Omental fat pad (tissue), 4 donors: ENCODE measurements at places on chromosomes 7 and 10.
A peak's percentile ranks its signal among the peaks of the same experiment; 100 is the strongest.

DNA sequence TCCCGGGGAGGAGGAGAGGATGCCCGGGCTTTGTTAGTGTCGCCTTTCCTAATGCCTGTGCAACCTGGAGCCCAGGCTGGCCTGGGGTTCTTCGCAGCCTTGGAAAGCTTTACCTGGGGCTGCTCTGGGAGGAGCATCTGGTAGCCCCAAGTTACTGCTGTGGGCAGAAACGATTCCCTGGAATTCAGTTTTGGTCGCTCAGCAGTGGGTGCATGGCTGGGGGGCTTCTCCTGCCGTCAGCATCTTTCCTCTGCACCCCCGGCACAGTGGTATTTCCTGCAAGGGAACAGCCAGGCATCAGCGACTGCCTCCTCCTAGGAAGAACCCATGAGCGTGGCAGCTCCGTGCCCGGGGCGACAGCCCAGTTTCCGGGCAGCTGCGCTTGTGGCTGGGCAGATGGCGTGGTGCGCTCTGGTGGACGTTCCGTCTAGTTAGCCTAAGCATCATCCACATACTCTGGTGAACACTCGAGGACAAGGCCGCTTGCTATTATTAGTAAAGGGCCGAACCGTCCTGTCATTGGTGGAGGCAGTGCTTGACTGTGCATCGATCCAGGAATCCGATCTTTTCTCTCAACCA is 107.0 kb upstream of the BTBD16 start:
- no peak for DNase-seq

DNA sequence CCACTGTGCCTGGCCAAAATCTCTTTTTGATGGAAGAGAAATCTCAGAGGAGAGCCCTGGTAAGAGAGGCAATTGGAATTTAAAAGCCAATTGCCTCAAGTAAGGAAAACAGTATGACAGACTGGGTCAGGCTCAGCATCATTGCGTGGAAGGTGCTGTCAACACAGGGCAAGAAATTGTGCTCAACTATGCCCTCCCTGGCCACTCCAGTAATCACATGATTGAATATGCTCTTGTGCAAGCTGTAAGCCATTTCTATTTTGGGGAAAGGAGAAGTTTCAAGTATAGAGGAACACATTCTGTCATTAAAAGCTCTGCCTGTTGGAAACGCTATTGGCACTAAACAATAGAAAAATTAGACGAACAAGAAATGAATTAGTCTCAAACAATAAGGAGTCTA is 1127.7 kb downstream of the REEP3 start:
- no peak for DNase-seq

- no peak for DNase-seq
These were observed 570.2 kb downstream of the PTPRN2 start for GRCh38 chr7:158017111-158018097.

DNA sequence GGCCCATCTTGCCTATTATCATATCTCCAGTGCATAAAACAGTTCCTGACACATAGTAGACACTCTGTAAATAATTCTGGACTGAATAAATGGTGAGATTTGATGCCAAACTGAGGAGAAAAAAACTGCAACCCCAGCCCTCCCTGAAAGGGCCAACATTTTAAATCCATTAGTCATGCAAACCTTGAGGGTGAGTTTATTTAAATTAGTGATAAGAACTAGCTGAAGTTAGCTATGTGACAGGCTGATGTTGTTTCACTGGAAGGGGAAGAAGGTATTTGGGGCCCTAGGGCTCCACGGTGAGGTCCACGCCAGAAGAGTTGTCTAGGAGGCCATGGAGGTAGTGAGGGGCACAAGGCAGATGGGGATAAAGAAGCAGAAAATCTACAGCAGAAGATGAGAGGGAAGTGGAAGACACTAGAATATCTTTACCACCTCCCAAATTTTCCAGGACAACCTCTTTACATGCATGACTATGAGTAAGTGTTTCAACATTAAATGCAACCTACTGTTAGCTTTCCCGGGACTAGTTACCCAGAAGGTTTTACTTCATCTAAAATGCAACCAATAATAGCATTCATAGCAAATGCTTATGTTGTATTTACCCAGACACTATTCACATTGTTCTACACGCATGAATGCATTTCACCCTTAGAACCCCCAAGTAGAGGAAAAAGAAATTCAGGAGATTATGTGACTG is 183.2 kb upstream of the LYZL1 start:
- no peak for DNase-seq

GRCh38 chr10:35396560-35397434 is 60.5 kb downstream of the CCNY start:
- DNase-seq = no peak

DNA sequence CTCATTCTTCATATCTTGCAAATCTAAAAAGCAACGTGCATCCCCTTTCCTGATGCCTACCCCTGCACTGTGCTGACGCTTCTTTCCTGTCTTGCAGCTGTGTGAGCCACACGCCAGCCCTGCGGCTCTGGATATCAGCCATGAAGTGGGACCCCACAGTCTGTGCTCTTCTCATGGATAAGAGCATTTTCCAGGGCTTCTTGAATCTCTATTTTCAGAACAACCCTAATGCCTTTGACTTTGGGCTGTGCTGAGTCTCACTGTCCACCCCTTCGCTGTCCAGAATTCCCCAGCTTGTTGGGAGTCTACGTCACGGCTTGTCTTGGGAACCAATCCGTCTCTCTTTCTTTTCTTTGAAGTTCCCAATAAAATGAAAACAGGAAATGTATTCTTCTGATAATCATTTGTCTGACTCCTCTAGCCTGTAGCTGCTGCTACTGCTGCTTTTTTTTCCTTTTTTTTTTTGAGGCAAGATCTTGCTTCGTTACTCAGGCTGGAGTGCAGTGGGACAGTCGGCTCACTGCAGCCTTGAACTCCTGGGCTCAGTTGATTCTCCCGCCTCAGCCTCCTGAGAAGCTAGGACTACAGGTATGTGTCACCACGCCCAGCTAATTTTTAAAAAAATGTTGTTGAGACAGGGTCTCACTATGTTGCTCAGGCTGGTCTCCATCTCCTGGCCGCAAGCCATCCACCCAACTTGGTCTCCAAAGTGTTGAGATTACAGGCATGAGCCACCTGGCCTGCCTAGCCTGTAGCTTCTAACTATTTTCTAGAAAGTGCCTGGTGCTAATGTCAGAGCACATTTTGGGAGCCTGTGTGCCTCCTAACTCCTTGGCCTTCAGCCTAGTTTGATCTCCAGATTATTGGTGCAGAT is 30.3 kb downstream of the GSTO2 start:
- DNase-seq = peak; percentile 20

- no peak for DNase-seq
These were observed 18.9 kb upstream of the GPR22 start for GRCh38 chr7:107450970-107451369.

DNA sequence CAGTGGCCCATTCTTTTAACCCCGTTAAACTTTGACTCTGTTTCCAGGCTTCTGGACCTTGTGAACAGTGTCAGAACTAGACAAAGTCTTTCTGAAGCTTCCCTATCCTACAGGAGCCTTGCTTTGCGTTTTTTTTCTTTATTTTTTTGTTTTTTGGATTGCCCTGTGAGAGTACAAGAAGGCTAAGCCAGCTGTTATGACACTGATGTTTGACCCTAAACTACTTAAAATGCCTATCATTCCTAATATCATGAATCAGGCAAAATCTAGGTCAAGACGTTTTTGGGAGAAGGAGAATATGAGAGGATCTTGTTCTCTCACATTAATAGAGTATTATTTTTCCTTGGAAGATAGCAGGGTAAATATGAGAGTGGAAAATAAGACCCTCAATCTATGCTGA is 79.8 kb downstream of the EPDR1 start:
- DNase-seq = no peak

GRCh38 chr7:85757348-85757747 is 570.5 kb upstream of the SEMA3D start:
- no peak for DNase-seq

DNA sequence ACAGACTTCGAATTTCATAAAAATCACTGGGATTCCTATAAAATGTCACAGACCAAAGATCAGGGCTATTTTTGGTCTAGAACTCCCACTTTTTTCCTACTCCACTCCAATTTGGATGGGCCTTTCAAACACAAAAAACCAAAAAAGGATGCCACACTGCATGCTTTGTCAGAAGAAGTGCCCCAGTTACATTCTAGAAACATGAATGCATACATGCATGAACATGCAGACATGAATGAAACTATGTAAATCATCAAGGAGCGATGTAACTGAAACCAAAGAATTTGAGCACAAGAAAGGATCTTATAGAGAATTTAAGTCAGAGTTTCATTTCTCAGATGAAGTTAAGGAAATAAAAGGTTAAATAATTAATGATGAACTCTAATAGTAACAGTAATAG is 31.8 kb upstream of the FAM133B start:
- DNase-seq = no peak

- DNase-seq = no peak
These were observed 37.5 kb downstream of the NET1 start for GRCh38 chr10:5449823-5450222.

- no peak for DNase-seq
These were observed 532.5 kb downstream of the GRM8 start for GRCh38 chr7:126720232-126720631.

DNA sequence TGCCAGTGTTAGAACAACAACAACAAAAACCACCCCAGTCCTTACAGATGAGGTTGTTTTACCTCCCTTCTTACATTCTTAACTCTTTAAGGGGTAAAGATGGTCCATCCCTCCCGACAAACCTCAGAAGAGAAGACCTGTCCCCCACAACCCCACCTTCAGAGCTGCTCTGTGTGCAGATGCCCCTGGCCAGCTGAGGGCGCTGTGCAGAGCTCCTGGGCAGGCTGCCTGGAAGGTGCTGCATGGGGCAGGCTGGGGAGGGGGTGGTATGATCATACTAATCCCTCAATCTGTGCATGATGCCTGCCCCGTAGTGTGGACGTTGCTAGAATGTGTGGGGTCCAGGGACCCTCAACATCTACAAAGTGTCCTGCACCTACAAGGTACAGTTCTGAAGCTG is 387.1 kb downstream of the INHBA start:
- no peak for DNase-seq

DNA sequence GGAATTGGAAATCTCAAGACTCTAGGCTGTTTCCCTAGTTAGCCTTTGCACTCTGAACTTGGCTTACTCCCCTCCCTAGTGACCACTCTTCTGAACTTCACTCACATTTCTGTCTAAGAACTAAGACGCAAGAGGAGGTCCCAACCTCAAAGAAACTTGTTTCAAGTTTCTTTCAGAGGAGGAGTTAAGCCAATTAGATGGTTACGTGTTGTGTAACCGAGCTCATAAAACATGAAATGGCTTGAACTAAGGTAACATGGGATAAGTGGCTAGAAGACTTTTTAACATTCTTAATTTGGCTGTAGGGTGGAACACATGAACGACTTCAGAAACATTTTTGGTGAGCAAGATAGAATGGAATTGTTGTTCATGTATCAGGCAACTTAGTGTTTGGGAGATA is 39.5 kb upstream of the SEC61G start:
- no peak for DNase-seq

DNA sequence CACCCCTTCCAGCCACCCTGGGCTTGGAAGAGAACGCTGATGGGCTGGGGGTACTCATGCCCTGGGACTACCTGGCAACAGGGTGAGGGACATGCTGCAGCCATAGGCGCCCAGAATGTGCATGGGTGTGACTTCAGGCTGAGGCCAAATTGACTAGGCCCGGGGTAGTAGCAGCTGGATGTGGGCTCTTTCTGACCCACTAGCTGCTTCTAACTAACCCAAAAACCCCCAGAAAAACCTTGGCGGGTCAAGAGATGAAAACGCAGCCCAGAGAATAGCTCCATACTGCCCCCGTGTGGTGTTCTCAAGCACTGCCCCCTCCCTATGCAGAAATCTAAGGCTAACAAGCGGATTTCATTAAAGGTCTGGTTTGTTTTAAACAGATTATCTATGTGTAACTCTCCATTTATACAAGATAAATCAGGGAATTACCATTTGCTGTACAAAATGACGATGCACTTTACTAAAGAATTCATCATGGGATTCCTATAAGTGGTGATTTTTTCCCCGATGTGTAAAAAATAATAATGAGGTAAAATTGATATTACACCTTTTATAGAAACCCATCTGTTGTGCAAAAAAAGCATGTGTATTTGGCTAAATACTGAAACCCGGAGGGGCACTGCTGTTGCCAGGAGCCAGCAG is 4.2 kb downstream of the SMARCD3 start:
- DNase-seq = no peak

- DNase-seq = no peak
These were observed 119.5 kb downstream of the RNF216 start for GRCh38 chr7:5661942-5662341.

GRCh38 chr7:149293946-149294633 is 32.1 kb downstream of the ZNF783 start:
- no peak for DNase-seq

- DNase-seq = no peak
These were observed 3.9 kb upstream of the SGPL1 start for GRCh38 chr10:70811881-70812280.

GRCh38 chr7:131889572-131890150 is 333.2 kb upstream of the PODXL start:
- DNase-seq = no peak

- DNase-seq = no peak
These were observed 115.5 kb upstream of the DIP2C start for GRCh38 chr10:804787-805619.

- no peak for DNase-seq
These were observed 17.1 kb downstream of the WIPI2 start for GRCh38 chr7:5207131-5207530.

GRCh38 chr7:46565253-46566096 is 644.4 kb upstream of the IGFBP3 start:
- DNase-seq = no peak

DNA sequence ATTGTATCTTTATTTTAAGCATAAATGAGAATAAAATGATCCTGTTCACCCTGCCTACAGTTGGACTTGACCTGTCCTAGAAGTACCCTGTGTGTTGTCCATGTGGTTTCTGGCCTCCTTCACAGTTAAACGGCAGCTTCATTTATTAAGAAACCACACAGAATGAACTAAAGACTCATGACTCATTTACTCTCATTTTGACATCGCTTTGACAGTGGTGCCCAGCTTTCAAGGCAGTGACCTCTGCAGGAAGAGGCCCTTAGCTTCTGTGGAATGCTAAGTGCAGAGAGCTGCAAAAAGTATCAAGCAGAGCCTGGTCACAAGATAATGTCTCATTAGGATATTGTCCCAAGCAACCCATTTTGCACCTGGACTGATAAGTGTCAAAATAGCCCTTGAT is 93.4 kb downstream of the AVL9 start:
- no peak for DNase-seq

- no peak for DNase-seq
These were observed 474.6 kb downstream of the GRM8 start for GRCh38 chr7:126778101-126778500.

- no peak for DNase-seq
These were observed 29.4 kb downstream of the SRRM3 start for GRCh38 chr7:76231071-76231470.

GRCh38 chr7:15015545-15016314 is 113.2 kb upstream of the DGKB start:
- DNase-seq = no peak

GRCh38 chr10:96973809-96974747 is 142.0 kb downstream of the LCOR start:
- DNase-seq = no peak

GRCh38 chr7:43469051-43469450 is 113.9 kb upstream of the STK17A start:
- no peak for DNase-seq

- no peak for DNase-seq
These were observed at the start of gene GATA3 for GRCh38 chr10:8054494-8055407. GATA3 (plus strand) TSS chr10:8054688; CDS start chr10:8055656, 968 bp downstream.
